ENCODE measurements at places on chromosomes 4 and X. TPM values are rescaled to one million over a fixed set of nuclear protein-coding genes. Genes with fewer than 3 reads are reported as not detected.

The GLRA2 gene
- polyA plus RNA-seq = not detected

- DNase-seq = no peak
Observed at GRCh38 chr4:70713453-70714078, 8.2 kb upstream of the RUFY3 start.

GRCh38 chrX:13028871-13029636 lies 15.4 kb downstream of the FAM9C start:
- DNase-seq = no peak

The GPR34 gene
- polyA plus RNA-seq = not detected

DNA sequence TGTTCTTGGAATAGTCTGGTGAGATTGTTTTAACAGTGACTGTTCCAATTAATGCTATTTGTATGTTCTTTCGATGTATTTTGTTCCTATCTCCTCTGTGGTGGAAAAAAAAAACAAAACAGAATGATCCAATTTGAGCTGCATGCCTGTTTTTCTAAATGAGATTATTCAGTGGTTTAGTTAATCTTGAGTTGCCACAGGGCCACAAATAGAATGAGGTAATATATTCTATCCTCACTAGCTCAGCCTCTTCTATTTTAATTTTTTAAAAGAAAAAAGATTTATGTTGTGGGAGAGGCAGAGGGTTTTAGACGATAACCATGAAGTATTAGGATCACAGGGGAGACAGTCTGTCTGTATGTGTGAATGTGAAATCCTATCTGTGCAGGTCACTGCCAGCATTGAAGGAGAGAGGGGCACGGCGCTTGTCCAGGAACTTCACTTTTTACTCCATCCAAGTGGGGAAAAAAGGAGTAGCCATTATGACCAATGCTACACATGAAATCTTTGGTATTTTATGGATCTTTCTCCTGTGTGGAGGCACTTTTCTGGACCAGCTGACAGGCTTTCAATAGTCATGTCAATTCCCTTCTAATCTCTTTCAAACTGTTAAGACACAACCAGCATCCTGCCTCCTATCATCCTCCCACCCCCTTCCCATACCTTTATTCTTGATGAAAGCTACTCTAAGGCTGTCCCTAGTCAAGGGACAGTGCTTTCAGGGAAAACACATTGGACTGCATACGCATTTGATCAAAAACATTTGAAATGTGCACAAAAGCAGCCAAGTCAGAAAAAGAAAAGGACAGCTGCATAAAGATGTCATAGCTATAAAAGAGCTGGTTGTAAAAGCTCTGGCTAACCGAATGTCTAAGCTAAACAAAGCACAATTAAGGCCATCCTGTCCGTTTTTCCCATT lies 1063.8 kb upstream of the INTU start:
- DNase-seq = peak; percentile 15
